ENCODE measurements at places on chromosomes 1 and 21.

GRCh38 chr21:24046829-24047443 is 1560.3 kb downstream of the MRPL39 start:
- no peak for DNase-seq

DNA sequence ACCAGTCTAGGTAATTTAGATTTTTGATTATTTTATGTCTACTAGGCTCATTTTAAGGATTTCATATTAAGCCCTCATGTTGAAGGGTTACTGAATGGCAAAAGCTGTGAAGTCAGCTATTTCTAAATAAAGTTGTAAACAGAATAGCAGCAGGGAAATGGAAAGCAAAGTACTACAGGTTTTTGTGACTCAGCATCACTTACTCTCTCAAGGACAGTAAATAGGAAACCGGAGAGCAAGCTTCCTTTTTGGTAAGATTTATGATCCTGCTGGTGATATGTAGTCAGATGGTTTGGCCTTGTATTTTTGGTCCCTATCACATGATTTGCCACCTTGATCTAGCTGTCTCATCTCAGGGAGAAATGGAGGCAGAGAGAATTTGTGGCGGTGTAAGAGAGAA is 226.0 kb downstream of the RPS6KC1 start:
- no peak for DNase-seq

- DNase-seq = peak; percentile 90
Observed at GRCh38 chr1:150302338-150302737, 8.7 kb downstream of the MRPS21 start.

DNA sequence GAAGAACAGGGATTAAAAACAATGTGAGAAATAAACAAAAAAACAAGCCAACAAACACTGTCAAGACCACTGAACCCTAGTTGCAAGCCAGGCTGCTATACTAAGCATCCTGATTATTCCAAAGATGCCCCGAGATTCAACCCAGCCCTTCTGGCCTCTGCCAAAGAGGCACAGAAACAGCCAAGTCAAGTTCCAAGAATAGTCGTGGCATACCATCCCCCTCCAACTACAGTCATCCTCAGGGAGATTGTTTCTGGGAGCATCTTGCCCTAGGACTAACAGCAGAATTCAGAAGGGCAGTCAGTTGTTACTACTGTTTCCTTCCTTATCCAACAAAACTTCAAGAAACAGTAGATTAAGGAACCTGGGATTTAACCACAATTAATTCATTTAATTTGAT is 52.3 kb downstream of the ABL2 start:
- DNase-seq = no peak

- no peak for DNase-seq
Observed at GRCh38 chr21:43372663-43373361, 54.1 kb downstream of the SIK1 start.

- DNase-seq = no peak
Observed at GRCh38 chr1:162035241-162035640, 11.6 kb upstream of the OLFML2B start.

- DNase-seq = no peak
Observed at GRCh38 chr1:109491372-109491771, 2.5 kb upstream of the CYB561D1 start.

DNA sequence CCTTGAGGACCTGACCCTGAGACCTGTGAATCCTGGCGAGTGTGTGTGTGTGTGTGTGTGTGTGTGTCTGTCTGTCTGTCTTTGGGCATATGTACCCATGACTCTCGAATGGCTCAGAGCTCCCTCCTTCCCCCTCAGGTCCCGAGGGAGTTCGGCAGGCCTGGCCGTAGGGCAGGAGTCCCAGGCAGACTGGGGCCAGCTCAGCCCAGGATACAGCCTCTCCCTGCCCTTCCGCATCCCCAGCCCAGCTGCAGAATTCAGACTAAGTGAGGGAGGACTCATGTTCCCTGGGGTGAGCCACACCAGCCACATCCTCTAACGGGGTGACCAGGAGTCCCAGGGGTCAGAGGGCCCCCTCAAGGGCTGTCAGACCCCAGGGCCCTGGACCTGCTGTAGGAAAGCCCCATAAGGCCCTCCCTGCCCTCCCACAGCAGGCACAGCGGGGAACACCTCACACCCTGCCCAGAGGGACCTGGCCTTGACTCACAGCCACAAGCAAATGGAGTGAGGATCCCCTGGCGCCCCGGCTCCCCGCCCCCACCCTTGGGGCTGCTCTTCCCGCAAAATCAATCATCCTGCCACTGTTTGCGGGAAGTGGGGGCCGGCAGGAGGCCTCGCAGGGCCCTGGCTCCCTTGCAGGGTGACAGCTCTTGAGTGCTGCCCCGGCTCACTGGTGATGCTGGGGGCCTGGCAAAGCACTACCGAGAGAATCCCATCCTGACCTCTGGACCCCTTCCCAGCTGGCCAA is 101.7 kb upstream of the CASZ1 start:
- DNase-seq = no peak

DNA sequence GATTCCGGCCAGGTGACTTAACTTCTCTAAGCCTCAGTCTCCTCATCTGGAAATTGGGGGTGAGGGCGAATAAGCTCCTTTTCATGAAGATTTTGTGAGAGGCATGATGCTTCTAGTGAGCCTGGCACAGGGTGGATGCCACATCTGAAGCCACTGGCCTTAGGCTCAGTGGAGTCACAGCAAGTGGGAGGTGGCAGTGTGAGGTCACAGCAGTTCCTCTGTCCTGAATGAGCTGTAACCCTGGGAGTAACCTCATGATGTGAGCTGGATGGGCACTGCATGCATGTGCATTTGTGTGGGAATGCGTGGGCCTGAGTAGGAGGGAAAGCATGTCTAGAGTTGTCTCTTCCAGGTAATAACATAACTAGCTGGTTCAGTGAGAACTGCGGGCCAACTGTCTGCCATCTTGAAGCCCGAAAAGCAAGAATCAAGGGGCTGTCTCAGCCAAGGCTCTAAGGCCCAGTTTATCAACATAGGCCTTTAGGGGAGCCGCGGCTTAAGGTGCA is 27.0 kb upstream of the HTR1D start:
- DNase-seq = no peak

DNA sequence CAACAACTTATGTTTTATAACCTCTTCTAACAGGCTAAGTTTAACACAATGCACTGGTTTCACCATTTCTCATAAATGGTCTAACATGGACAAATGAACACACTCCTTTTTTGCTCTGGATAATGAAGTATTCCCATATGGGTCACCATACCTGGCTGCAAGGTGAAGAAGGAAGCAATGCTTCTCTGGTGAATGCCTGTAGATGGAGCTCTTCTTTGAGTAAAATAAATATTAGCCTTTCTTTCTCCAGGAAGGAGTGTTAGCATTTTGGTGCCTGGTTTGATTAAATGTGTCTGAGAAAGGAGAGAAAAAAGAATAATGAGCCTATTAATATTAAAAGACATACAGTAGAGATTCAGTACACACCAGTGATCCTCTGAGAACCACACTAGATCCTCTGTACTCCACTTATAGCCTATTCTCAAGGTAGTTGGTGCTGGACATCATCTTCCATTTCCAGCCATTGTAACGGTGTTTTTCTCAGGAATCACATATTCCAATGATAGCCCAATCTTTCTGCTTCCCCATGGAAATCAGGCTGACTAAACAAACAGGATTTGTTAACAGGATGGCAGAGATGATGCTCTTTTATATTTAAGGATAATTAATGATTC is 17.6 kb downstream of the MTFR1L start:
- no peak for DNase-seq

- peak; percentile 66 for DNase-seq
Observed at GRCh38 chr21:45994759-45995685, 13.5 kb downstream of the COL6A1 start.

GRCh38 chr1:103191327-103191726 is 83.0 kb upstream of the COL11A1 start:
- DNase-seq = no peak

DNA sequence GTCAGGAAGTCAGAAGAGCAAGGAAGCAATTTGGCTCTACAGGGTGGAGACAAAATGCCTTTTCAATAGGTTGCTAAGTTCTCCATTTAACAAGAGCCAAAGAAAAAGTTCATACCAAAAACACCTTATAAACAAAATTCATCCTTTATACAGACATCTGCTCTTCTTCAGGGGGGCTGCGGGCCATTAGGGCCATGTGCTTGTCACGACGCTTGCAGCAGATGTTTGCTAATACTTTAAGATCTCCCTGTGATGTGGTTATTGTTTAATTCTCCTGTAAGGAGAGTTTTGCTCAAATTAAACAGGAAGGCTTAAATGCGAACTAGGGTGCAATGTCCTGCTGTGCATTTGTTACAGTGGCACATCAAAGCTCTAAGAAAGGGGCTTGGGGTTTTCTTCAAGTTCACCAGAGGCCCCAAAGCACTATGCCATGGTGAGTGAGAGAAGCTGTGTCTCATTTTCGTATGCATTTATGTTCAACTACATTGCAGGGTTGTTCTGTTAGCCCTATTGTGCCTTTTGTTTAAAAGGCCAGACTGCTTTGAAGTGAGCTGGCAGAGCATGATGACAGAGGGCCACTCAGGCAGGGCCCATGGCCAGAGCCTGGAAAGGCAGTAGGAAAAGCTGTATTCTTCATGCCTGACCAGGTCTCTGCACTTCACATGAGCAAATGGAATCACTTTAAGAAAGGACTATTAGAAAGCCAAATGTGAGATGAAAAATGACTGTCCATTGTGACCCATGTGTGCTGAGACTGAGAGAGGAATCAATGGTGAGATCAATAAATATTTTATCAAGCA is 24.8 kb upstream of the NTPCR start:
- no peak for DNase-seq

- DNase-seq = no peak
Observed at GRCh38 chr1:100292711-100293110, 26.7 kb downstream of the RTCA start.

DNA sequence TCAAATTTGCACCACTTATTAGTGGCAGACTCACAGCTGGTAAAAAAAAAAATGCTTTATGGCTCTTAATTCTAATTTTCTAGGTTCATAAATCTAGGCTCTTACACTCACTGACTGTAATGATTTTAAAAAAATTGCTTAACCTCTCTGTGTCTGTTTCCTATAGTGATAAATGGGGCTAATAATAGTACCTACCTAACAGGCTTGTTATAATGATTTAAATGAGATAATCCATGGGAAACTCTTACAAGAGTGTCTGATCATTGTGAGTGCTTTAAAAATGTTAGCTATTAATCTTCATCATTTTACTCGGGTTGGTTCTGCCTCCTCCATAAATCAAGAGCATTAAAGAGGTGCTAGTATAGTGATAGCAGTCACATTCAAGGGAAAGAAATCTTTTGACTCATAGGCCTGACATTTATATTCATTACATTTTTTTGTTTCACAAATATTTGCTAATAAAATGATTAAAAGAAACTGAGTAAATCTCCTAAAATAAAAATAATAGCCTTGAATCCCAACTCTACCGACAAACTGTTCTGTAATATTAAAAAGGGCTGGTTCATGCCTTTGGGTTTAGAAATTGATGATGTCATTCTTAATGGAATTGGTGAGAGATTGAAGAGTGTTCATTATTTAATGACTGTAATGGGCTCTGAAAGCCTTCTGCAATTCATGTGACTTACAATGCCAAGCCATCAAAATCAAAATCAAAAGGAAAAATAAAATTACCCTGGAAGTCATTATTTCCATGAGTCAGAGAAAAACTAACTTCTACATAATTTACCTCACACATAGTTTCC is 93.9 kb upstream of the PALMD start:
- DNase-seq = no peak

- DNase-seq = no peak
Observed at GRCh38 chr1:89069951-89070350, 4.9 kb upstream of the GBP1 start.

DNA sequence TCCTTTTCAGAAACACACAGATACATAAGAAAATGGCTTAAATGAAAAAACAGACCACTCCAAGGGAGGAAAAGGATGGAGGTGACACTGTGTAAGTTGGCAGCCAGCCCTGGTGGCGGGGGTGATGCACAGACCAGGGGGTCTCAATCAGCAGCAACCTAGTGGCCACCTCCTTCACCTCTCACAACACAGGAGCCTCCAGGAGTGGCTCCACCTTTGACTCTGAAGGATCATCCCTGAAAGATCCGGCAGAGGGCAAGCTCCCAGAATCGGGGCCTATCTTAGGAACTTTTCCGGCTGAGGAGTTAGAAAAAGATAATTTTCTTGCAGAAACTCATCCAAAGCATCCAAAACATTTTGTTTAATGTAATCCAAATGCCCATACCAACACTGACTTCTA is 51.2 kb upstream of the SMYD2 start:
- DNase-seq = no peak

DNA sequence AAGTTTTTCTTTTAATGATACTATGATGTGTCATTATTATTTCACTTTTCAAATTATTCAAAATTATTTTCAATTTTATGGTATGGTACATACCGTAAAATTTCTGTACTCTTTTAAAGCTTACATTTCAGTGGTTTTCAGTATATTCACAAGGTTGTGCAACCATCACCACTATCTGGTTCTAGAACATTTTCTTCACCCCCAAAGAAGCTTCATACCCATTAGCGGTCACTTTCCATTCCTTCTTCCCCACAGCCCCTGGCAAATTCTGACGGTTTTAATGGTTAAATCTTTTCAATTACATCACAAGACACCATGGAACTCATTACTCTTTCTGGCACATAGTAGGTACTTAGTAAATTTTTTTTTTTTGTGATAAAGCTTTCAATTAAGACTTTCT is 22.8 kb upstream of the ATP5PO start:
- no peak for DNase-seq

DNA sequence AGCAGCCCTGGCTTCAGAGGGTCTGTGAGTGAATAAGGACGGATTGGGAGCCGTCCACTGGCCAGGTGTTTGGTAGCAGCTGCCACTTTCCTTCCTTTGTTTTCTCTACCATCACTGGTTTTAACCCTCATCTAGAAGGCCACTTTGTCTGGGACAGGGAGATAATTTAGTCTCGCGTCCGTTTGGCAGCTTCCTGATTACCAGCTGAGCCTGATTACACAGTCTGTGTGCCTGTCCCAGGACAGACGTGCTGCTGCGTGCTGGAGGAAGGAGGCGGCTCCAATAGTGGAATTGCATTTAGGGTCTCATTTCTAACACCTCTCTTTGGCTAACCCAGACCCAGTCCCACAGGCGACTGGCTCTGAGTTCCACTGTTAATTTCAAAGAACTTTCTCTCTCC is 24.6 kb upstream of the CASQ2 start:
- DNase-seq = no peak

DNA sequence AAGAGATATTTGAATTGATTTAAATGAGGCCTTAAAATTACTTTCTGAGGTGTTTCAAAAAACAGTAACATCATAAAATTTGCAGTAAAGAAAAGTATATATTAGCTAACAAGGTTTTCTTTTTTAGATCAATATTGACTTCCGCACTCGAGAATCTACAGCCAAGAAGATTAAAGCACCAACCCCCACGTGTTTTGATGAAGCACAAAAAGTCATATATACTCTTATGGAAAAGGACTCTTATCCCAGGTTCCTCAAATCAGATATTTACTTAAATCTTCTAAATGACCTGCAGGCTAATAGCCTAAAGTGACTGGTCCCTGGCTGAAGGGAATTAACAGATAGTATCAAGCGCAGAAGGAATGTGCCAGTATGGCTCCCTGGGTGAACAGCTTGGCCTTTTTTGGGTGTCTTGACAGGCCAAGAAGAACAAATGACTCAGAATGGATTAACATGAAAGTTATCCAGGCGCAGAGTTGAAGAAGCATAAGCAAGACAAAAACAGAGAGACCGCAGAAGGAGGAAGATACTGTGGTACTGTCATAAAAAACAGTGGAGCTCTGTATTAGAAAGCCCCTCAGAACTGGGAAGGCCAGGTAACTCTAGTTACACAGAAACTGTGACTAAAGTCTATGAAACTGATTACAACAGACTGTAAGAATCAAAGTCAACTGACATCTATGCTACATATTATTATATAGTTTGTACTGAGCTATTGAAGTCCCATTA is 3.6 kb downstream of the RGS1 start:
- DNase-seq = no peak
